HCT116 (cell line): ENCODE measurements at places on chromosomes 2 and 18. TPM values are rescaled to one million over a fixed set of nuclear protein-coding genes. Genes with fewer than 3 reads are reported as not detected.

The RTP5 gene
- not detected for total RNA-seq

DNA sequence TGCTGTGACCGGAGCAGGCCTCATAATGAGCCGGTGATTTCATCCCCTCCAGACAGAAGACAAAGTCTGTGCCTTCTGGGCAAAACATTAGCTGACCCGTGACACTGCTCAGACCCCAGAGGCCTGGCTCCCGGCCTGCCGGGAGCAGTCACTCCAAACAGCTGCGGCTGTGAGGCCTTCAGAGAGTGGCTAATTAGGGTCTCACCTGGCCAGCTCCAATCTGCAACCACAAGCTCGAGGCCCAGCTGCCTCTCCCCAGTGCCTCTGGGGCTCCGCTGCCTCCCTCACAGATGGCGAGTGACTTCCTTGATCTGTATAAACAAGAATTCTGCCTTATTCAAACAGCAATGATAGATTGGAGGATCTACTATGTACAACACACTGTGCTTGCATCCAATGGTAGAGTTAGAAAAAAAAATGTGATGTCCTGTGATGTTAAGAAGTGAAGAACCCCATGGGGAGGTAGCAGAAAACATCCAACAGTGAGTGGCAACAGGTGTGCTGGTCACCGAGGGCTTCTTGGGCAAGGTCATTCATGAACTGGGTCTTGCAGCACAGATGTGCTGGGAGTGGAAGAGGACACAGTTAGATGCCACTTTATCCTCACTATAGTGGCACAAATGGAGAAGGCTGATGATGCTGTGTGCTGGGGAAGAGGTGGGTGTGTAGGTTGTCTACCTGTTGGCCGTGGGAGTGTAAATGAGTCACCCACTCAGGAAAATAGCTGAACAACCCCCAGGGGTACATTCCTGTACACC, 98.2 kb upstream of the ASAP2 start:
- H3K27me3 ChIP-seq: no peaks in the 10 kb centered on the region
- peaks cover 19% of the 10 kb centered on the region for H3K4me1 ChIP-seq
- H3K36me3 ChIP-seq: no peaks in the 10 kb centered on the region
- no peak overlapping the region for H3K4me3 ChIP-seq
- no peak overlapping the region for H3K27ac ChIP-seq
- no peak for DNase-seq

The MARCO gene
- 0.54 TPM for total RNA-seq

The ABCA12 gene
- 1.3 TPM for total RNA-seq

The UGT1A4 gene
- total RNA-seq: 0.12 TPM

- H3K27ac ChIP-seq: no peak overlapping the region
- H3K27me3 ChIP-seq: no peaks in the 10 kb centered on the region
- no peak for DNase-seq
Measured at GRCh38 chr2:43402452-43402937, 176.1 kb upstream of the ZFP36L2 start.

DNA sequence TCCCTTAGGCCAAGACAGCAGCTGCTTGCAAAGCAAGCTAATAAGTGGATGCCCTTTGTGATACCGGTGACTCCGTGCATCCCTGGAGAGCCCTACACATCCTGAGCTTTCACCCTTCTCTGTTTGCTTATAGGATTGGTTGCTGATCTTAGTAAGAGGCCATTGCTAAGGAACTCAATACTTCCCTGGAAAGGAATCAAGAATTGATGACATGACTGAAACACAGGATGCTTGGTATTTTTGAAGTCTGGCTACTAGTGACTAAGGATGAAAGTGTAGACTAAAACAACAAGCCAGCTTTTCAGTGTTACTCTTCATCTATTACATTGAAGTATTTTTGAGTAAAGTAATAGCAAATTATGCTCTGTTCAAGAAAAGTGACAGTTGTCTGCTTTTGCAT, 123.0 kb upstream of the SERPINE2 start:
- no peaks in the 10 kb centered on the region for H3K4me1 ChIP-seq
- no peak overlapping the region for H3K27ac ChIP-seq
- no peaks in the 10 kb centered on the region for H3K27me3 ChIP-seq
- no peaks in the 10 kb centered on the region for H3K36me3 ChIP-seq
